Esophagus squamous epithelium (tissue), 5 donors: ENCODE measurements at places on chromosomes 6 and 20.

DNA sequence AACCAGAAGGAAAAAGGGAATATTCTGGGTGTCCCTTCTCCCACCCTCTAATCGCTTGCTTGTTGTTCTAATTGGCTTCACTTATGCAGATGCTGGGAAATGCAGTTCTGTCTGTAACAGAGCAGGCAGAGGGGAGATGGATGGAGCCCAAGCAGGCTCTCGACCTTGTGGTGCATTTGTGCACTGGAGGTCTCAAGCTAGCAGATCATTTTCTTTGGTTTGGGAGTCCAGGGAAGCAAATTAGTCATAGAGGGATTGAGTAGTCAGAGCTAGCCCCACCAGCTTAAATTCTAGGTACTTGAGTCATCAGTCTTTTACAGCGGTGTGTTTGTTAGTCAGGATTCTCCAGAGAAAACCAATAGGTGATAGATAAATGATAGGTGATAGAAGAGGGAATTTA is 234.7 kb upstream of the ECI2 start:
- no peak for DNase-seq

DNA sequence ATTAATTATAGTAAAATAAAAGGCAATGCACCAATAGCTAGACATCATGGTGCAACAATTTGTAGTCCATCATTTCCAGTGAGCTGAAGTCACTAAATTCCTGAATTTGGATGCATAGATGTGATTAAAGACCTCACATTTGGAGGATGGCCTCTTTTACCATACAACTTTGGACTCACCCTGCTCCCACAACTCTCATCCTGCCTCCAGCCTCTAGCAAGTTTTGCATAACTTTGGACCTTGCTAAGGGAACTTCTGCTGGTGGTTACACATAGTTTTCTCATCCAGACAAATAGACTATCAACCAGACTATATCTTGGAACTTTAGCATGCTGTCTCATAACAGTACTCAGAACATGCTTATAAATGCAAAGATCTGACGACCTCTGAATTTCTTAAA is 12.8 kb upstream of the ELOVL2 start:
- no peak for DNase-seq

DNA sequence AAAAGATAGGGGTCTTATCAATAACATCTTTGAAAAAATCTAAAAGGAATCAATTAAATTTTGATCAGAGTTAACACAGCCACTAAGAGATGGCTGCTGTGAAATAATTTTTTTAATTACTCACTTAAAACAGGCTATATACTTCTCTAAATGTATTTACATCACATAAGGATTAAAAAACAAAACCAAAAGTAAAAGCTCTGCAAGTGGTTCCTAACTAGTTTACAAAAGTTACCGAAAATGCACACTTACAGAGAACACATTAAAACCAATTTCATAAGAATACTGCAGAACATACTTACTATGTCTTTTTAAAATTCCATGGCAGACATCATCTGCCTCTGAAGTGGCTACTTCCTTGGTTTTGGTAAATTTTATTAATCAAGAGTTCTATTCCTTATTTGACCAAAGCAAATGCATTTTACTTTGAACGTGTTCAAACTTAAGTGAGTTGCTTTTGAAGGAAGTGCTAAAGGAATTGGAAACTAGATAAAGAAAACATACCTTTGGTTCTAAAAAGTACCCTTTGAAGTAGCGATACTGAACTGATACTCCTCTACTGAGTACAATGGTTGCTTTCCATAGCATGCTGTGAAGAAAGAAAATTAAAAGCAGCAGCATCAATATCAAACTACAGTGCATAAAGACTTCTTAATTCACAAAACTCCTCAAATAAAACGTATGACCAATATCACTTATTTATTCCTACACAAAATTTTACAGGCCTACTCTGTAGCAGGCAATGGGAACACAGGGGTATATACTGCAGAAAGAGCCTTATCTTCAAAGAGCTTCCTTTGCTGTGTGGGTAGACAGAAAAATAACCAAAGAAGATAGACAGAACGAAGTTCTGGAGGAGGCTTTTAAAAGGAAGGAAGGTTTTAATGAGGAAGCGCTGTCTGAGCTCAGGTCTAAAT is 157.1 kb upstream of the SHLD1 start:
- no peak for DNase-seq

DNA sequence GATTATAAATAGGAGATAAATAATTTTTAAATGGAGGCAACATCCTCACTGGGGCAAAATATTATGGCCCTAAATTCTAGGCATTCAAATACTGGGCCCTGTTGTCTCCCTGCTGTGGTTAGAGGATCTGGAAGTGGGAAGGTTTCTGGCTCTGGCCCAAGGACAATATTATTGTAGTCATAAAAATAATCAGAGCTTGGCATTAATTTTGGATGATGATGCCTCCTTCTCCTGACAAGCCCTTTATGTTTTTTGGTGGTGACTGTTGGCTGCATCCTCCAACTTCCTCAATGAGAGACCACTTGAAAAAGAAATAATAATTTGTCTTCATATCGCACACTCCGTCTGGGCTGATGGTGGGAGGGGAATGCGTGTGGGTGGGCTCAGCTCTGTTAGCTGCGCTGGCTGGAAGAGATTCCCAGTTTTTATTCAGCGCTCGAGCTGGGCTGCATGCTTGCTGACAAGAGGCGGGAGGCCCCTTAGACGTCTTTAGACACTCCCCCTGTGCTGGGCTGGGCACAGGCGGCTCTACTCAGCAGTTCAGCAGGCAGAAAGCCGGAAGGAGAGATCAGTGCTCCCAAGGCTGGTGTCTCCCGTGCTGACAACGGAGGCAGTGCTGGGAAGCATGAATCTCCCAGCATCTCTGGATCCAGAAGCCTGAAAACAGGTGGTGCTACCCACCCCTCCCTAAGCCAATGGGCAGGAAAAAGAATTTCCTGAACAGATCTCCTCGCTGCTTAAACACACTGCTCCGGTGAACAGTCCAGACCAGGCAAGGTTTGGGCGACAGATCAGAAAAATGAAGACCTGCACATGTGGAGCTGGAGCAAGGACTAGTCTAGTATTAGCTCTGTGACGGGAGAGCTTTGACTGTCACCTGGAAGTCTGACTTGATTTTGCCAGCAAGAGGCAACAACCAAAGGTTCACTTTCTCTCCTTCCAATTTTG is 97.7 kb downstream of the SYCP2 start:
- no peak for DNase-seq

DNA sequence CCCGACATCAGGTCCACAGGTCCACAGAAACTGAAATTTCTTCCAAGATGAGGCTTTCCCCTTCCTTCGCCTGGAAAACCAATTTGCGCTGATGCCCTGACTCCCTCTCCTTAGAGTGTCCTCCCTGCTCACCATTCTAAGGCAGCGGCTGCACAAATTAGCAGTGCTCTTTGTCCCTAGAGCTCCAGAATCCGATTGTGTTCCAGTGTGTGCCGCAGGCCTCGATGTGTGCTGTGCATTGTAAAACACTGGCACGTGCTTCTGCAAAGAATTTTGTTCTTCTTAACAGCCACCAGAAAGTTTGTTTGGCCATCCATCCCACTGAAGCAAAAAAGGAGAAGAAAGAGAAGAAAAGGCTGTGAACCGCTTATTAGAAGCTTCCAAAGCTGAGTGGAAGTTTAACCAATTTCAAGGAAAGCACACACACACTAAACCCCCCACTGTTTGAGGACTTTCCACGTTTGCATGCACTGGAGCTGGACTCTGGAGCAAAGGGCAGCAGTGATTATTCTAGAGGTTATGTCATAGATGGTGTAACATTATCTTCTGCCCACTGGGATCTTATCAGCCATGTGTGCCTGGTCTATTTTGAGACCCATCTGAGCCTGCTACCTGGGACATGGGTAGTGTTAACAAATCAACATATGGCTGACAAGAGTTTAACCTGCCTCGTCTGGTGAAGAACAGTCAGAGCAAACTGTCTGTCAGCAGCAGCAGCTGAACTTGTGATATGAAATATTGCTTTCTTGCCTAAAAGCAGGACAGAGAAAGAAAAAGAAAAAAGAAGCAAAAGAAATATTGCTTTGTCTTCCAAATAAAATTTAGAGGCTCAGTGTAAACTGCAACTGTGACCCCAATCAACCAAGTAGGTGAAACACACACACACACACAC is 64.9 kb upstream of the RREB1 start:
- DNase-seq = no peak

DNA sequence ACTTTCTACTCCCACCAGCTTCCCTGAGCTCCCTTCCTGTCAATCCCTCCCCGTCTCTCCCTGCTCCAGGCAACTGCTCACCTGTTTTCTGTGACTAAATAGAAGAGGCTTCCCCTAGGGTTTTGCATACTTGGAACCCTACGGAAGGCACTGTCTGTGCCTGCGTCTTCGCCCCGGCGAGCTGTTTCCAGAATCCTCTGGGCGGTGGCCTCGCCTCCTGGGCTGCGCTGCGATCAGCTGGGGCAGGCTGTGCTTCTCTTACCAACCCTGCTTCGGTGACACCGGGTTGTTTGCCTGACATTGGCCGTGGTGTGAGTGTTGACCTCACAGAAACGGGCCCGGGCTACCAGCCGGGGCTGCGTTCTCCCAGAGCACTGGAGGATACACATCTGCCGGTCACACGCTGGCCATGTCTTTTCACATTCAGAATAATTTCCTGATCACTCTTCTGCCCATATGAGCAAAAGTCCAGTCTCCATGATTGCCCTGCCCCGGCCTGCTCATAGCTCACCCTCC is 29.4 kb upstream of the CCR6 start:
- no peak for DNase-seq

DNA sequence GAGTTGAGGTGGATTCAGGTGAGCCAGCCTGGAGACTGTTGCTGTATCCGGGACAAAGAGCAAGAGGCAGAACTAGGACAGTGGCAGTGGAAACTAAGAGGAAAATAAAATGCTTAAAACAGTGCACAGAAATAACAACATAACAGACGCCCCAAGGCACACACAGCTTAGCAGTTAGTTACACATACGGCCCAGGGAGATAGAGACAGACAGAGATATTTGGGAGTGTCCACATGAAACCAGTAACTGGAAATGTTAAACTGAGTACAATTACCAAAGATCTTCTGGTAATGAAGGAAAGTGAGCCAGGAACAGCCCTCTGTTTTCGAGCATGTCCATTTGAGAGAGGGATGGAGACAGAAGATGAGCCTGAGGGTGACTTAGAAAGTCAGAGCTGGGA is 237.5 kb upstream of the QKI start:
- no peak for DNase-seq

GRCh38 chr6:165010556-165011535 is 298.6 kb downstream of the C6orf118 start:
- no peak for DNase-seq

GRCh38 chr6:129211626-129212025 is 328.7 kb downstream of the LAMA2 start:
- no peak for DNase-seq

DNA sequence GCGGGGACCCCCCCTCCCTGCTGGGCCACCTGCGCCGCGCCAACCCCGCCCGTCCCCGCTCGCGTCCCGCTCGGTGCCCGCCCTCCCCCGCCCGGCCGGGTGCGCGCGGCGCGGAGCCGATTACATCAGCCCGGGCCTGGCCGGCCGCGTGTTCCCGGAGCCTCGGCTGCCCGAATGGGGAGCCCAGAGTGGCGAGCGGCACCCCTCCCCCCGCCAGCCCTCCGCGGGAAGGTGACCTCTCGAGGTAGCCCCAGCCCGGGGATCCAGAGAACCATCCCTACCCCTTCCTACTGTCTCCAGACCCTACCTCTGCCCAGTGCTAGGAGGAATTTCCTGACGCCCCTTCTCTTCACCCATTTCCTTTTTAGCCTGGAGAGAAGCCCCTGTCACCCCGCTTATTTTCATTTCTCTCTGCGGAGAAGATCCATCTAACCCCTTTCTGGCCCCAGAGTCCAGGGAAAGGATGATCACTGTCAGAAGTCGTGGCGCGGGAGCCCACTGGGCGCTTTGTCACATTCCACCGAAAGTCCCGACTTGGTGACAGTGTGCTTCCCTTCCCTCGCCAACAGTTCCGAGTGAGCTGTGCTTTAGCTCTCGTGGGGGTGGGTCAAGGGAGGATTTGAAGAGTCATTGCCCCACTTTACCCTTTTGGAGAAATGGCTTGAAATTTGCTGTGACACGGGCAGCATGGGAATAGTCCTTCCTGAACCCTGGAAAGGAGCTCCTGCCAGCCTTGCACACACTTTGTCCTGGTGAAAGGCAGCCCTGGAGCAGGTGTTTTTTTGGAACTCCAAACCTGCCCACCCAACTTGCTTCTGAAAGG is 2.1 kb downstream of the VEGFA start:
- no peak for DNase-seq

DNA sequence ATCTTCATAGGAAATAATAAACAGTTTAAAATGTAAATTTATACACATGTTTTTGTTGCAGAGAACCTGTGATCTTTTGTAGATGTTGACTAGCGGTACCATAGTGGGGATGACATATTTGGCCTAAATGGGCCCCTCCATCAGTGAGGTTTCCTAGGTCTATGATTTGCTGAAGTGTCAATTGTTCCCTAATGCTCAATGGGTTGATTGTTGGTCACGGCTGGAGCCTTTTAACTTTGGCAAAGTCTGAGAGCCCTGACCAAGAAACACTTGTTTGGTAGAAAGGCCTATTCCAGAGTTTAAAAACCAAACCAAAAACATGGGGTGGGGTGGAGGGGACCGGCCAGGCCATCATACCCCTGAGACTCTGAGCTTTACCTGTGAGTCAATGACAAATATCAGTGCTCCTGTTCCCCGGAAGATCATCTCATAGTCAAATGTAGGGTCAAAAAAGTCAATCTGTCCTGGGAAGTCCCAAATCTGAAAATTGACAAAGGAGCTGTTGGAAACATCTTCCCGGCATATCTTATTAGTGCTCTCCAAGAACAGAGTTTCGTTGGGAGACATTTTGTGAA is 25.1 kb downstream of the RRAGD start:
- DNase-seq = no peak

DNA sequence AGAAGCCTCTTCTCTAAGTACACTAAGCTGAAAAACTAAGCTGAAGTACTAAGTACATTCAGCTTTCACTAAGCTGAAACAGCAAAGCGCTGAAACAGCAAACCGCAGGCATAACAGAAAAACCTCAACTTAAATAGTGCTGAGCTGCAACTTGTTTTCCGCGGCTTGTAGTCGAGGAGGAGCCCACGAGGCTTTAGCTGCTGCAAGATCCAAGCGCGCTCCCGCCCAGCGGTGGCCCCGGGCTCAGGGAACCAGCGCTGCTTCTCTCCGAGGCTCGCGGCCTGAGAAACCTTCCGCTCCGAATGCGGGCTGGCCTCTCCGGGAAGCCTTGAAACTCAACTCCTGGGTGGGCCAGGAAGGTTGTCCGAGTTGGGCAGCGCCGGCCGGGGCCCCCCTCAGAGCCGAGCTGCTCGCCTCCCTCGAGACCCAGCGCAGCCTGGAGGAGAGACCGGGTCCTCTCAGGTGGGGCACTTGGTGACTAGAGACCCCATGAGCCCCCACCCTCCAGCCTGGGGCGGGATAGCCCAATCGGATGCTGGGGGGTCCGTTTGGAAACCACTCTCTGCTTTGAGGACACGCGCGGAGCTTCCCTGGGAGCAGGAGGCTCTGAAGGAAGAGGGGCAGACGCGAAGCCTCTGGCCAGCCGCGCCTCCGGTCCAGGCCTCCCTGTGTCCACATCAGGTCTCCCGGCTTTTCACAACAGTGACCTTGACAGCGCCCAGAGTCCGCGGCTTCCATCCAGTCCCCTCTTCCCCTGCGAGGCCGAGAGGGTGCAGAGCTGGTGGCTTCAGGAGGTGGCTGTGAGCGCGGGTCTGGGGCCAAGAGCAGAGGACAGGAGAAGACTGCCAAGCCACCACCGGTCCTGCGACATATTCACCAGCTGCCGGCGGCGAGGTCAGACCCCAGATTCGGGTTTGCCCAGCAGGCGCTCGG is 38.1 kb upstream of the HLA-E start:
- DNase-seq = no peak
